Mesothelial cell of epicardium (in vitro differentiated cells): ENCODE measurements at places on chromosomes 6 and 20.

GRCh38 chr6:41191569-41191968 lies 9.4 kb downstream of the TREML2 start:
- DNase-seq = no peak

DNA sequence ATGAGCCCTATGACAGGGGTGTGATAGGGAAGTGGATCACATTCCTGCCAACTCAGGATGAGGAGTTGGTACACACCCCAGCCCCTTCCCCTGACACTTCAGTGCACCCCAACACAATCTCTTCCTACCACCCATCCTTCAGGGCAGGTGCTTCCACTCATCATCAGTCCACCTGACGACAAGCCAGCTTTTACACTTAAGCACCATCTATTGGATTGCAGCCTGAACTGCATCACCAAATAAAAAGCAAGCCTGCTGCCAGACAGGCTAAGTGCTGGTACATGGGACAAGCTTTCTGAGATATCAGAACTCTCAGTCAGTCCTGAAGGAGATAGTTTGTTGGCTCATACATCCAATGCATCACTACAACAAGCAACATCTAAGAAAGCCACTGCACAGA lies 69.0 kb upstream of the TMEM200A start:
- DNase-seq = no peak

DNA sequence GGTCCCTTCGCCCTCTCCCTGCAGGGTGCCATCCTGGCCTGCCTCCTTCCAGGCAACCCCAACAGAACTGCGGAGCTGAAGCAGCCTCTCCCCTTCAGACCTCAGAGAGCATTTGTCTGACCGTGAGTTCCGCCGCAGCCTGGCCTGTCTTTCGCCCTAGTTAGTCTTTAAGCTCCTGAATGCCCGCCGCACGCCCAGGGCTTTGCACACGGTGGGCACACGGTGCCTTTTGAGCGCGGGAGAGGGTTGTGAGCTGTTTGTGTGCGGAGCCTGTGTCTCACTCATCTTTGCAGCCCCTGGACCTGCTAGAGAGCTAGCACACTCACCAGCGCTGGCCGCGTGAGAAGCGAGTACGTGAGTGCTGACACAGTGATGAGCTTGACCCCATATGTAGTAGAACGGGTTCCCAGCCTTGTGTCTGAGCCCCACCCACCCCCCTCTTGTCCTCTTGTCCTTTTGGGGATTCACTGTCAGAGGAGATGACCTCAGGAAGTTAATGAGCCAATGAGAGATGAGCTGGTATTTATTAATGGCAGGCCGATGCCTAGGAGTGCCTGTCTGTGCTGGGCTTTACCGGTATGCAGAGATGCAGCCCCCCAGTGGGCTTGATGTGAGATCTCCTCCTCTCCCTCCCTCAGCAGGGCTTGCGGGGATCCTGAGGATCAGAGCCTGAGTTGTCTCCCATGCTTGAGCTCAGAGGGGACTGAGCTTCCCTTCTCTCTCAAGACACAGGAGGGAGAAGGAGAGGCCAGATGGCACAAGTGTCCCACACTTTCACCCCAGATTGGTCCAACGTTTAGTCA lies 249.2 kb downstream of the FARS2 start:
- no peak for DNase-seq

- no peak for DNase-seq
Measured at GRCh38 chr6:15993716-15994228, 135.1 kb upstream of the MYLIP start.

DNA sequence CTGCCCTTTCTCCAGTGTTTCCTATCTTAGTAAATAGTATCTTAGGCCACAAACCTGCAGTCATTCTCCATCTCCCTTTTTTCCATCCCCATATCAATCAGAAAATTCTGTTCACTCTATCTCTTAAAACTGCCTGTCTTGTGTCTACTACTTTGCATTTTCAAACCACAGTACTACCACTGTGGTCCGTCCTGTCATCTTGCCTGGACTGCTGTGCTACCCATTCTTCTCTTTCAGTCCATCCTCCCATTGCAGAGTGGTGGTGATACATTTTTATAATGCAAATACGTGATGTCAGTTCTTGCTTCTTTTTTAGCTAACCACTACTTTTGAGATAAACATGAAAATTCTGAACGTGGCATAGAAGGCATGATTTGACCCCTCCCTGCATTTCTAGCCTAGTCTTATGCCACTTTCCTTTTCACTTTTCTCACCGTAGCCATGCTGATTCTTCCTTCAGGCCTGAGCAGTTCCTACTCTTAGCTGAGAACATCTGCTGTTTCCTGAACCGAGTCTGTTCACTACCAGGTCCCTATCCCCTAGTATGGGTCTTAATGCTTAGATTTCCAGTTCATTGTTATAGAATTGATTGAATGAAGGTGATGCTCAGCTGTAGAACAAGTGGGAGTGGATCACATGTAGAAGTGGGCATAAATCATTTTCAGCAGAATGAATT lies 13.8 kb downstream of the TBPL1 start:
- no peak for DNase-seq

- DNase-seq = no peak
Measured at GRCh38 chr20:12835999-12836398, 172.8 kb upstream of the SPTLC3 start.

- no peak for DNase-seq
Measured at GRCh38 chr6:41428336-41428995, 93.1 kb downstream of the NCR2 start.

GRCh38 chr6:138331984-138332383 lies 45.7 kb upstream of the SMIM28 start:
- no peak for DNase-seq

DNA sequence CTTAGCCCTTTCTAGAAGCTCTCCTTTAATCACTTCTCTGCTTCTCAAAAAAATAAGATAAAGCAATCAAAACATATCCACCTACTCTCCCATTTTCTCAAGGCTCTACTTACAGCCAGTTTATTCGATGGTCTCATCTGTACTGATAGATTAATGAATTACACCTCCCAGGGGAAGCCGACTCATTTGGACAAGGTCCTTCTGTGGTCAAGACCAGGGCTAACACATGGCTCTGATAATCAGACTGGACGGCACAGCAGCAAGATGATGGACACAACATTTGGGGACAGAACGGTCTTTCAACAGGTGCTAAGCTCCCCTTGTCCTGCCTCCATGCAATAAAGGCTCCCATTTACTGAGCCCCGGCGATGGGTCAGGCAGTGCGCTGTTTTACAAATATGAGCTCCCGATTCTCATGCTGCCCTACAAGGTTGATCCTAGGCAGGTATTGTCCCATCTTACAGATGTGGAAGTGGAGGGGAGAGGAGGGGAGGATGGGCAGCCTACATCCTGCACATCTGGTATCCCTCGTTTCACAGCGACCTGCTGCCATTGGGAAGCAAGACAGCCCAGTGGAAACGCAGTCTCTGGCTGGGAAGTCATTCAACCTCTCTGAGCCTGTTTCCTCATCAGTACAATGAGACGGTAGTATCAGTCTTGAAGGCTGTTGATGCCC lies 15.7 kb downstream of the CPNE5 start:
- DNase-seq = no peak

DNA sequence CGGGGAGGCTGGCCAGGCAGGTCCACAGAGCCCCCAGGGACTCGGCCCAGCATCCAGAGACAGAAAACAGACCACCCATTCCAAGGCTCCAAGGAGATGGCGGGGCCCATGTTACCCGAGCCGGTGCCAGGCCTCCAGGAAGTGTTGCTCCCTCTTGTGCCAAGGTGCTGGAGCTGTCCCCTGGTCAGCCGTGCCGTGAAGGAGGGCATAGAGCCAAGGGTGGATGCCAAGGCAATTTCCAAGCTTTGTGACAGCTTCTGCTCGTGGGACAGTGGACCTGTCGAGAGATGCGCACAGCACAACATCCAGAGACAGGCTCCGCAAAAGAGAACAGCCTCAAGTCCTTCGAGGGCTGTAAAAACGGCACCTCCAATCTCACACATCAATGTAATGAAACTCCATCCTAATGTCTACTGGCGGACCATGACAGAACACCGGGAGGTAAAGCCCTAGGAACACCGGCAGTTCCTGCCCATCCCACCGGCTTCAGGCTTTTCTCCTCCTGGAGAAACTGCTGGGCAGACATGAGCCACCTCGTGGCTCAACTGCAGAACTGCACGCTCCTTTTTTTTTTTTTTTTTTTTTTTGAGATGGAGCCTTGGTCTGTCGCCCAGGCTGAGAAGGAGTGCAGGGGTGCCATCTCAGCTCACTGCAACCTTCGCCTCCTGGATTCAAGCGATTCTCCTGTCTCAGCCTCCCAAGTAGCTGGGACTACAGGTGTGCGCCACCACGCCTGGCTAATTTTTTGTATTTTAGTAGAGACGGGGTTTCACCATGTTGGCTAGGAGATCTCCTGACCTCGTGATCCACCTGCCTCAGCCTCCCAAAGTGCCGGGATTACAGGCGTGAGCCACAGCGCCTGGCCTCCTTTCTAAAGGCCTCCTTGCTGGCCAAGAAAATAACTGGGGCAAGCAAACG lies 30.9 kb upstream of the AVP start:
- DNase-seq = no peak

DNA sequence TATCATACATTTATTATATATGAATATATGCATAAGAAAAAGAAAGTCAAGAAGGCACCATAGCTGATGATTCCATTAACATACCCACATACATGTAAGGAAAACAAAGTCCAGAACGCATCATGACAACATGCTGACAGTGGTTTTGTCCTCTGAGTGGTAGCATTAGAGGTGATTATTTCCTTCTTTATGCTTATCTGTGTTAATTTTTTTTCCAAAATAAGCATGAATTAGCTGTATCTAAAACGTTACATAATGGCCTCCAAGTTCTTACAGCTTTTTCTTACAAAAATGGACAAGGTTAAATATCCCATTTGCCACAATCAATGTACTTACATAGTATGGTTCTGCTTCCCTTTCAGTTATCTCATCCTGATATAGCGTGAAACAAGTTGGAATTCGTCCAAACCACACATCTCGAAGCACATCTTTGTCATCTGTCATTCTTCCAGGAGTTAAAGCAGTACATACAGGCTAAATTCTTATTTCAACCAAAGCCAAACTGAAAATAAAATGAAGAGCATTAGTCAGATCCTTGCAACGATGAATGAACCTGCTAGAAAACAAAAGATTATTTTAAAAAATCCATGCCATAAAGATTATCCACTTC lies 9.7 kb downstream of the ATG5 start:
- DNase-seq = no peak

DNA sequence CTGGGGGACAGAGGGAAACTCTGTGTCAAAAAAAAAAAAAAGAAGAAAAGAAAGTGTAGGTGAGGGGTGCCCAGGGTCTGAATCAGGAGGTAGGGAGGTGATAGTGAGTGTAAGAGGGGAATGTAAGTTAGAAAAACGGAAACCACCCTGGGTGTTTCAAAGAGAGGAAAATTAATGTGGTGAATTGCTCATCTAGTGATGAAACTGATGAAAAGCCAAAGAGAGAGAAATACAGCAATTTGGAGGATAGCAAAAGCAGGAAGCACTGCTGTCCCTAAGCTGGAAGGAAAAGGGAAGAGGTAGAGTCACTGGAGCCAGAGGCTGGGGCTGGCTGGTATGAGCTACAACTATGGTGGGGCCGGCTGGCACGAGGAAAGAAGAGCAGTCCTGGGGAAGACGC lies 85.0 kb upstream of the CEP85L start:
- no peak for DNase-seq

GRCh38 chr6:82030301-82030700 lies 217.2 kb downstream of the IBTK start:
- DNase-seq = no peak

- no peak for DNase-seq
Measured at GRCh38 chr6:104789770-104790190, 69.9 kb downstream of the HACE1 start.

GRCh38 chr20:16284385-16285100 lies 288.7 kb downstream of the KIF16B start:
- DNase-seq = no peak

DNA sequence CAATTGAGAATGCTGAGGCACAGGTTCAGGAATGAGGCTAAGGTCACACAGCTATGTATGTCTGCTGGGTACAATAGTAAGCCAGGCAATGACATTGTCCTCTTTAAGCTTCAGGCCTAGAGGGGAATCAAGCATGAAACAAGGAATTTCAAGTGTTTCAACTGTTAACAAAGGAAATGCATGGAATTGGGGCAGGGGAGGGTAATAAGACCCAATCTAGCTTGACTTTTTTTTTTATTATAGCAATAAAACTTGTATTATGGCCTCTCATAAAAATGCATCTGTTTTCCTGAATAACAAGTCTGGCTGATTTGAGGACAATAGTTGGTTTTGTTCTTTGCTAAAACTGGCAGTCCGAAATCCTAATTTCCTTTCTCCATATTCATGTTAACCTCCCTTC lies 336.7 kb downstream of the CBLN4 start:
- DNase-seq = no peak

GRCh38 chr6:89368999-89369398 lies 16.5 kb upstream of the UBE2J1 start:
- no peak for DNase-seq

GRCh38 chr20:16922834-16923233 lies 174.7 kb downstream of the OTOR start:
- no peak for DNase-seq

- DNase-seq = no peak
Measured at GRCh38 chr6:12119085-12119588, 107.0 kb downstream of the HIVEP1 start.
